Activated T-helper 17 cell treated with anti-CD3 and anti-CD28 coated beads, Interleukin-2, amount 50 U/mL, for 72 hours (primary cell): ENCODE measurements at places on chromosomes 5 and 9. TPM values are rescaled to one million over a fixed set of nuclear protein-coding genes. Genes with fewer than 3 reads are reported as not detected.

DNA sequence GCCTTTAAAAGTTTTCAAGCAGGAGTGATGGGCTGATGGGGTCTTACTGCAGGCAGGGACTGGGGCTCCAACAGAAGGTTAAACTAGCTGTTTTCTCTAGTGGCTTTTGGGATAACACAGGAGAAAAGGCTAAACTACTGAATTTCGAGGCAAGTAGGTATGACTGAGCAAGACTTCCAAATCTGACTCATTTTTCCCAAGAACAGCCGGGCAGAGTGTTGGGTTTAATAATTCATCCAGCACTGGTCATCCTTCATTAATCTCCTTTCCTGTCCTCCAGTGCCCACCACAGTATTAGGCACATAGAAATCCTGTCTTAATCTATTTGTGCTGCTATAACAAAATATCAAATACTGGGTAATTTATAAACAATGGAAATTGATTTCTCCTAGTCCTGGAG is 20.5 kb downstream of the MSX2 start:
- ATAC-seq, result no peak

DNA sequence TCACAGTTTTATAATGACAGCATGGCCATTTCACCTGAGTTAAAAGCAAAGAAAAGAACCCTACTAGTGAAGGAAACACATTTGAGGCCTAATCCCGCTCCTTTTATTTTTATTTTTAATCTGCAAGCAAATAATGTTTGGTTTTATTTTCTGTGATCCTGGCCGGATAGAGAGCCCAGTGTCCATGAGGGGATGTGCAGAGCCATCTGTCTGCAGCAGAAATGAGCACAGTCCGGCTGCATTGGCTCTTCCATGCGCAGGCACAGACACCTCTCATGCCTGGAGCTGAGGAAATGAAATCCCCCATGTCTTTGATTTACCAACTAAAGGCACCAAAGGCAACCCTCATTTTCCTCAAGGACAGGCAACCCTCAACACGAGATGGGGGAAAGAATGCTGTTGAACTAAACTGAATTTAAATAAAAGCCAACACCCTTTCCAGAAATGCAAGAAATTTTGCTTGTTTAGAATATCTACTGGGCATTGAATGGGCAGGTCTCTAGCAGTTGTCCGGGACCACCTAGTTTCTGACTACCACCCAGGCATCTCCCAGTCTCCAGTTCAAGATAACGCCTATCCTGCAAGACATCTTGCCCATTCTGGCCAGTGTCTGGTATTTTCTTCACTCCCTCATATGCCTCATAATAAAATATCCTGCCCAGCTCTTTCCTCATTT is 47.9 kb upstream of the SEMA6A start:
- ATAC-seq, result no peak

SOHLH1 gene
- not detected for total RNA-seq

GRCh38 chr5:33999978-34000377 is 7.9 kb downstream of the AMACR start:
- no peak for ATAC-seq

DNA sequence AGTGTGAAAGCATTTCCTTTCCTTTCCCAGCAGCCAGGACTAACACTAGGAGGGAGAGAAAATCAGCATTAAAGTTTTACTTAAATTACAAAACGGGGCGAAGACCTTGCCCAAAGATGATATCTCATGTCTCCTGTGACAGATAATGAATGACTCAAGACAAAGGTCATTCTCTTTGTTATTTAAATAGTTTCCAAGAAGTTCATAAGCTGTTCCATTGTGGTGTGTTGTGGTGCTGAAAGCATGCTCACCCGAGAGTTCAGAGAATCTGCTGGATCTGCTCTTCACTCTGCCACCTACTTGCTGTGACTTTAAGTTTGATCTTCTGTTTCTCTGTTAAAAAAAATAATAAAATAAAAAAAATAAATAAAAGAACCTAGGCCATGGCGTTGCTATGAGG is 265.9 kb upstream of the NR4A3 start:
- ATAC-seq, result no peak

DNA sequence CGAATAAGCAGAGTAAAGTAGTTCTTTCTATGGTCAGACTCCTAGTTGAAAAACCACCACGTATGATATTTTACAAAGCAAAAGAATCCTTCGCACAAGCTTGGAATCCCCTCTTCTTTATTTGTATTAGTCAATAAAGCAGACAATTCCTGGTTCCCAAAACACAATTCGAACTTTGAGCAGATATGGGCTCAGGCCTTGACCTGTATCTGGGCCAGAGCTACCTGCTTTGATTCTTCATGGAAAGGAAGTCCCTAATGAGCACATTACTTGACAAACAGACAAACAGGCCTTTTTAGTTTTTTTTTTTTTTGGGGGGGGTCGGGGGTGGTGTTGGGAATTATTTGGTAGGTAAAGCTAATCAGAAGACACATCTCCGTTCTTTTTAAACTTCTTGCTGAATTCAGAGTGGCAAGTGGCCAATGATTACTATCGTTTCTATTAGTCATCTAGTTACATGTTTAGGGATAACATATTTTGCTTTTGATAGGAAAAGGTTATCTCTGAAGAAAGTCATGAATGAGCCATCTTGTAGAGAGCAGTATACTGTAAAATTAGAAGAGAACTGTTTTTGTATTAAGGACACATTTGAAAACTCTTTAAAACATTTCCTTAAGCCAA is 116.6 kb upstream of the HMHB1 start:
- no peak for ATAC-seq

DNA sequence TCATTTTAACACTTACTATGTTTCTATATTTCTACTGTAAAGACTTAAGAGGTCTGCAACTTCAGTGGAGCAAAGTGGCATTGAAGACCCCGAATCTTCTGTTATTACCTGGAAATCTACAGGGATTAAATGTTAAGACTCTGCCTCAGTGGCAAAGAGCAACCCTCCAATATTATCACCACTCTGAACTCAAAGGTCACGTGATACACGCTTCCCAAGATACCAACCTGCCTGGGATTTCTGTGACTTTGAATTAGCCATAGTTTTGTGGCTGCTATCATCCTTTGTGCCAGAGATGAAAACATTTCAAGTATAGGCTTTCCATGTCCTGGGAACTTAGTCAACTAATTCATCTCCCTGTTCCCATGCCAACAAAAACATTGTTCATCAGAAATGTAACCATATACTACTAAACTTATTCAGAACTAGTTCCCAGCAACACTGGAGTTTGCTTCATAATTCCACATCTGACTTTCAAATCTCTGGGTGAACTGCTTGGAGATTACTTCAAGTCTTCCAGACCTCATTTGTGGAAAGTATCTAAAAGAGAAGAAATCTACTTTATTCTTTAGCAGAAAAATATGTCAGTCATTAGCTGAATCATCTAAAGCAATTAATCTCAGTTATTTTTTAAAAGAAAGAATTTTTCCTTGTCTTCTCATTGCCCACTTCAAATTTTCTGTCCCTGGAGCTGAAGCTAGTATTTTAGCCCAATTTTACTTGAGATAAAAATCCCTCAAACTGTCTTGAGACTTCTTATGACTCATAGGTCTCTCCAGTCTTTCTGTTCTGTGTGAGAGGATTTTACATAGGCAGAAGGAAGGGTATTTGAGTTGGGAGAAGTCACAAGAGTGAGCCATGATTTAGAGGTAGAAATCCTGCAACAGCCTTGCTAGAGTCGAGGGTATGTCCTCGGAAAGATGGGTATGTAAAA is 83.0 kb downstream of the ZNF462 start:
- ATAC-seq, result no peak

UGT3A2 gene
- total RNA-seq, result not detected

- no peak for ATAC-seq
These were observed 58.3 kb downstream of the SPOCK1 start for GRCh38 chr5:137440795-137441194.

DNA sequence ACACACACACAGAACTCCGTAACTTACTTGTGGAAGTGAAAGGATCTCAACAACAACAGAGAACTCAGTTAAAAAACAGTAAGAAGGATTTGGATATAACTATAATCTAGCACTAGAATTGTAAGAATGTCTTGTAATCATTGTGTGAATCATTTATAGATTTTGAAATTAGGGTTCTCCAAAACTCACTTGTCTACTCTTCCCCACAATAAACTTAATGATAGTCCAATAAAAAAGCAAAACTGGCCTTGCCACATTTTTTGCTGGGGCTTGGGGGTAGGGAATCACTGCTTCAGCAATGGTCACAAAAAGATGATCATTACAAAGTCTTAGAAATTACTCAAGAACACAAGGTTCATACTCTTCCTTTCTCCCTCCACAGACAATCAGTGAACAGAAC is 8.8 kb downstream of the TBCA start:
- ATAC-seq, result no peak

SCGB3A2 gene
- total RNA-seq, result not detected

GRCh38 chr5:27830546-27830945 is 792.2 kb upstream of the CDH9 start:
- ATAC-seq, result no peak

DNA sequence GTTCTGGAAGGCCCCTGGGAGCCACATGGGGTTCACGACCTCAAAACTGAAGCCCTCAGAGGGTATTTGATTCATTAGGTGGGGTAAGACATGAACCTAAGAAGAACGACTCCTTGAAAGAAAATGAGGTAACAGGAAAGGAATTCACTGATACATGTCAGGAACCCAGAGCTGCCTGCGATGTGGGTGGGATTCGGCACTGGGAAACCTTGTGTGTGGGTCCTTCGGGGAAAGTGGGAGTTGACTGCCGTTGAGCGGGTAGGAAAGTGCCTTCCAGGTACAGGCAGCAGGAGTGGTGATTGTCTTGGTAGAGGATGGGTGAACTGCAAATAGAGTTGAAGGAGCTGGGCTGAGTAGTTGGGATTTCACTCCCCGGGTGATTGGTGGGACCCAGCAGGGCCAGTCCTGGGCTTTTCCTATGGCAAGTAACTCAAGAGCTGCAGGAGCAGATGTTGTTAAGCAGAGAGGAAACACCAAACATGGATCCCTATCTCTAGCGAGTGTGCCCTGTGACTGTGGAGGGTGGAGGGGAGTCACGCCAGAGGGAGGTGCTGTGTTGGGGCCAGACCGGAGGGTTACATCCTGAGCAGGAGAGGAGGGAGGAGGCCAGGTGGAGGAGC is 30.8 kb downstream of the ANKRD33B start:
- no peak for ATAC-seq

CFAP157 gene
- total RNA-seq, result not detected
